T-helper 17 cell (primary cell): ENCODE measurements at places on chromosomes 2 and 18. TPM values are rescaled to one million over a fixed set of nuclear protein-coding genes. Genes with fewer than 3 reads are reported as not detected.

- no peak for DNase-seq
Measured at GRCh38 chr2:235026649-235027557, 75.1 kb downstream of the SH3BP4 start.

- DNase-seq, result no peak
Measured at GRCh38 chr2:26575836-26576564, 65.2 kb downstream of the CIB4 start.

- DNase-seq, result no peak
Measured at GRCh38 chr2:172722481-172722880, 13.2 kb upstream of the RAPGEF4 start.

DNA sequence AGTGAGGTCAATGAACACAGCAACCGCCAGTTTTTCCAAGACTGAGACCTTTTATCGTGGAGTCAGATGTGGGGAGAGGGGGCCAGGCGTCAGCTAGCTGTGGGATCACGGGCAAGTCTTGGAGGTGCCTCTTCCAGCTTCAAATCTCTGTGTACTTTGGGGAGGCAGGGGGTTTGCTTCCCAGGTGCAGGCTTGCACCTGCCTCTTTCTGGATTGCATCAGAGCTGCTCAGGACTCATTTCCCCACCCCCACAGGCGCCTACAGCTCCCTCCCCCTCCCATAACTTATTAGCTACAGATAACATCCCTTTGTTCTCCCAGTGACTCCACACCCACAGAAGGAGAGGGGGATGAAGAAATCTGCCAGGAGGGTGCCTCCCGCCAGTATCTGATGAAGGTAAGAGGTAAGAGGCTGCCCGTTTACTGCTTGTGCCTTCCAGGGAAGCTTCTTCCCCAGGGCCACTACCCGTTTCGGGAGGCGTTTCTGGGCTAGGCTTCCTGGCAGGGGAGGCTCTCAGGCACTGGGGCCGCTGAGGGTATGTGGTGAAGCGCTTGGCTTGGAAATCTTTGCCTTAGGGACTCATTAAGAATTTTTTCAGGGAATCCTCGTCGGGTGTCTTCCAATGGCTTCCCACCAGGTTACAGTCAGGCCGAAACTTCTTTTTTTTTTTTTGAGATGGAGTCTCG is 18.8 kb upstream of the MRPL33 start:
- DNase-seq, result no peak

DNA sequence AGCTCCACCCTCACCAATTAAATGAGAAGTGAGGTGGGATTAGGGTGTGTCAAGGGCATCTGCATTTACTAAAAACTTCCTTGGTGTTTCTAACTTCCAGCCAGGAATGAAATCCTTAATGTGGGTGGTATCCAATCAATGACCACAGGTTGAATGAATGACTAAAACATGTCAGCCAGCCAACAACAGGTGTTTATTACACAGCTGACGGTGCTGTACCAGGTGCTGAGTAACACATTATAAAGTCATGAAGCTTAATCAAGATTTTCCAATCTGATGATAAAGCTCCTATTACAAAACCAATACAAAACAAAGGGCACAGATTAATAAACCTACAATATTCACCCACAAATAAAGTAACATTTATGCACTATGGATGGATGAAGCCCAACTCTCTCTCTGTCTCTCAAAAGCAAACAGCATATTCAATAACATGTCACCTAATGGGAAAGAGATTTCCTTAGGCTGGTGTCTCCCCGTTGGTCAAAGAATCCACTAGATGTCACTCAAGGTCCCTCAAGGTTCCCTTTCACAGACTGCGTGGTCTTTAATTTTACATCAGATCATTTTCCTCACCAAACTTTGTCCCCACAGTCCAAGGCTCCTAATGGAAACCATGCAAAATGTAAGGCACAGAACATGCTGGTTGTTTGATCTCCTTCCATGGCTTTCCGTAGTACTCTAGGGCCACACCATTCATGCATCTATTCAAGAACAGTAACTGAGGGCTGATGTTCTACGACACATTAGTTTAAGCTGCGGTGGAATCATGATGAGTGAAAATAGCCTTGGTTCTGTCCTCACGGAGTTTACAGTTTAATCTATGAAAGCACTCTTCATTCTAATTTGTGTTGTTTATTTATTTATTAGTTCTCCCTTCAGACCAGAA is 6.4 kb upstream of the PTPN4 start:
- no peak for DNase-seq

GRCh38 chr18:1438967-1439366 is 534.3 kb downstream of the ADCYAP1 start:
- DNase-seq, result no peak

GRCh38 chr2:46378616-46379015 is 81.4 kb downstream of the EPAS1 start:
- no peak for DNase-seq

- no peak for DNase-seq
Measured at GRCh38 chr18:21979171-21979560, 190.2 kb upstream of the GATA6 start.

DNA sequence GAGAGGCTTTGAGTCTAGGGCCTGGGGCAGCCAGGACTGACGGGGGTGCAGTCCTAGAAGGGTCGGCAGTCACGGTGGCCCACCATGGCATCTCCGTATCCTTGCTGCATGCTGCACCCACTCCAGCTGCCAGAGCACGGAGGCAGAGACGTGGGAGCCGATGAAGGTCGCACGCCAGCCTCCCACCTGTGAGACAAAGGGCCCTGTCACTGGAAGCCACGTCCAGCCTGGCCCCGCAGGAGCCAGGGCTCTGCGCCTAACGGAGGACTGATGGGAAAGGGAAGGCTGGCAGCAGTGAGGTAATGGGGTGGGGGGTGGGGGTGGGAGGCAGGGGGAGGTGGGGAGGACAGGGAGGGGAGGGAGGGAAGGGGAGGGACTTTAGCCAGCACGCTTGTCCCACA is 21.9 kb downstream of the ITM2C start:
- no peak for DNase-seq

- DNase-seq, result no peak
Measured at GRCh38 chr2:227147023-227147422, 17.0 kb downstream of the COL4A4 start.

- no peak for DNase-seq
Measured at GRCh38 chr2:18644115-18644462, 54.7 kb upstream of the NT5C1B start.

DNA sequence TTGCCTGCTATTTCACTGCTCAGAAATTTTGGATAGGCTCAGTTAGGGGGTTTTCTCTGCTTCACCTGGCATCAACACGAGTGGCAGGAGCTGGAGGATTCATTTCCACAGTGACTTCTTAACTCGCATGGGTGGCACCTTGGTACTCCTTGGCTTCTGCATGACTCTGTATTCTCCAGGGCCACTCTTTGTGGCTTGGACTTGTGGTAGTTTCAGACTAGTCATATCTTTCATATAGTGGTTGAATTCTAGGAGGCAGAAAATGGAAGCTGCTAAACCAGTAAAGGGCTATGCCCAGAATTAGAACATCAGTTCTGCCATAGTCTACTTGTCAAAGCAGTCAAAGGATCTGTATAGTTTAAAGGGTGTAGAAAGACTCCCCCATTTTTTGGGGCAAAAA is 6.8 kb downstream of the MAIP1 start:
- DNase-seq, result no peak

C2orf78 gene
- not detected for total RNA-seq

PLCD4 gene
- 0.91 TPM for total RNA-seq

EVX2 gene
- not detected for total RNA-seq

PAIP2B gene
- 2.4 TPM for total RNA-seq

CHAC2 gene
- 0.42 TPM for total RNA-seq
